ENCODE measurements at places on chromosomes 7 and 10.

DNA sequence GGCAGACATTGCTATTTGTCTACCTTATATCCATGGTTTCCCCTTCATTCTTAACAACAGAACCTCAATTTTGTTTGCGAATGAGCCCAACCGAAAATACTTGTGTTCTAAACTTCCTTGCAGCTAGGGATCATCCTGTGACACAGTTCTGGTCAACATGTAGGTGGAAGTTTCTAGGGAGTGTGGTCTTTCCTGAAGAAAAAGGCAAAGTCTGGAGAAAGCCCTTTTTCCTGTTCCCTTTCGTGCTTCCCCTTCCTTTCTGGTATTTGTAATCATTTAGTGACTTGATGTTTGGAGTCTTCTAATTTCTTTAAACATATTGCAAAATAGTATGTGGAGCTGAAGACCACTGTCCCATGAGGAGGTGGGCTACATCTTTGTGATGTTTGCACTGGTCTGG, 2.9 kb upstream of the IFRD1 start:
- no peak for DNase-seq

DNA sequence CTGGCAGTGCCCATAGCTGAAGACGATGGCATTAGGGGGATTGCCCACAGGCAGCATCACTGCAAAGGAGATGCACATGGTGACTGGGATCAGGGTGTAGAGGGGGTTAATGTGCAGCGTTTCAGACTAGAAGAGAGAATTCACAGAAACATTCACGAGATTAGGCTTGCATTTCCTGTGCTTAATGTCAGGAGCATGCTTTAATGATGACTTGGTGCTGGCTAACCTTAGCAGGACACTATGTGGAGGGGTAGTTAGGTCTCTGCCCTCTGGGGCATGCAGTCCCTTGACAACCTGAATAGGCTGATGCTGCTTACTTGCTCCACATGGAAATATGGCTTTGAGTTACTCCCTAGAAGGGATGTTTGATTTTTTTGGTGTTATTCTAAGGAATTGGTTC, 21.8 kb downstream of the STMP1 start:
- DNase-seq, result no peak

GRCh38 chr10:103803941-103804340, 51.4 kb downstream of the SH3PXD2A start:
- DNase-seq, result no peak

DNA sequence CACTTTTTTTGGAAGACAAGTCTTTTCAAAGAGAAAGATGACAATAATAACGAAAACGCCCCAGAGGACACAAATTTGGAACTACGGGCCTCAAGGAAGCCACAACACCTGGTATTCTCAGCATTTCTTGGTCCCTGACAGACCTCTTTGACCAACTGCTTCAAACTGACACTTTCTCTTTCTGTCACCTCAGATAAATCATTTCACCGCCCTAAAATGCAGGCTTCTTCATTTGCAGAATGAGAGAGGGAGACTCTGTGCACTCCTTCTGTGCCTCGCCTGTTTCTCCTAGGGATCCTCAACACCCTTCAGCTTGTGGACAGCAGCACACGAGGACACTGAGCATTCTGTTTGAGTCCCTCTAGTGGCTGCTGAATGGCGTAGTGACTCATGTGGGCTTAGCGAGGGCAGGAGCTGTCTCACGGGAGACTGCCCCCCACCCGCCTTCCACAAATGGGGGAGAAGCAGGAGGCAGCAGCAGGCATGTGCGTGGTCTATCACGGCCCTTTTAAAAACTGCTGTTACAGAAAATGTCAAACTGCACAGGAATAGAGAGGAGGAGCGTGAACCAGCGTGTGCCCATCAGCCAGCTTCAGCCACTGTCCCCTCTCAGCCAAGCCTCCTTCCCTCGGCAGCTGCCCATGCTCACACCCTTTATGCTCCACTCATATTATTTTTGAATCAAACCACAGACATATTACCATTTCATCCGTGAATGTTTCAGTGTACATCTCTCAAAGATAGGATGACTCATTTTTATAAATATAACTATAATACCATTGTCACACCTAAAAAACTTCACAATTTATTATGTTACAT, 41.4 kb downstream of the GSDME start:
- DNase-seq, result peak; percentile 10

DNA sequence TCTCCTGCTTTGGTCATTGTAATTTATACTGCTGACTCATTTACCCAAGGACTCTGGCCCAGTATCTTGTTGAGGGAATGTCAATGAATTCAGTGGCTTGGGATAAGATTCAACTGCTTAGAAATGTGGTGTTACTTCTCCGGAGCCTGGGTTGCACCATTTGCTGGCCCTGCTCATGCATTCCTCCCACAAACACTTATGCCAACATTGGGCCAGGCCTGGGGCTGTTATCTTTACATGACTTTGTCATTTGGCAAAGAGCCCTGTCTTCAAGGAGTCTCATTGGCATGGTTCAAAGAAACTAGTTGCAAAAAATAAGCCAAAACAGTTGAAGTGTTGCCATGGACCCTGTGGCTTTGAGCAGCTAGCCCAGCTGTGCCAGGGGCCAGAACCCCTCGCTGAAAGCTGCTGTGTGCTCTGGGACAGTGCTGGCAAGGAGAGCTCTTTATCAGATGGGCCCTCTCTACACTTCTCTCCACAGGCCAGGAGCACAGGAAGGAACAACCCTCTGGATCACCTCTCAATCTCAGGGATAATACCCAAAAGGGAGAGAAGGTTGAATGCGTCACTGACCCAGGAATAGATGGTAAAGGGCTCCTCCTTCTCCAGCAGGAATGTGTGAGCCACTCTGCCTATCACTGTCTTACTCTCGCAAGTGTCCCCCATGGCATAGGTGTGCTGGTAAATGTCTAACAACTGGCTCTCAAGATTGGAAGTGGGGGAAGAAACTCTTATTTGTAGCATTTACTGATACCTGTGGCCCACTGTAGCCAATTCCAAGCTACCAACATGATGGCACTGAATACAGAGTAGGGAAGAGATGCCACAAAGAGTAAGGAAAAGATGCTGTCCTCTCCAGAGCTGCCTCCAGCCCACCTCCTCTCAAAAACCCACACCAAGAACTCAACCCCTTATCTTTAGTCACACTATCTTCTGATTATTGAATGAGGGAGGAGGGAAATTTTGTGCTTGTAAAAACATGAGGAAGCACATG, 23.5 kb upstream of the PDE1C start:
- DNase-seq, result no peak

- DNase-seq, result no peak
These were observed 55.2 kb downstream of the PWWP2B start for GRCh38 chr10:132452216-132452650.

DNA sequence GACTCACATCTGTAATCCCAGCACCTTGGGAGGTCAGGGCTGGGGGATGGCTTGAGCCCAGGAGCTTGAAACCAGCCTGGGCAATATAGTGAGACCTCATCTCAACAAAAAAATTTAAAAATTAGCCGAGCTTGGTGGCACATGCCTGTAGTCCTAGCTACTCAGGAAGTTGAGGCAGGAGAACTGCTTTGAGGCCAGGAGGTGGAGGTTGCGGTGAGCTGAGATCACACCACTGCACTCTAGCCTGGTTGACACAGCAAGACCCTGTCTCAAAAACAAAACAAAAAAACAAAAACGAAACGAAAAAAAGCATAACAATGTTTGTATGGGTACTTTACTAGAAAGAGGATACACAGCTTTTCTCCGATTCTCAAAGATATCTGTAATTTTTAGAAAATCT, 31.8 kb downstream of the WNT16 start:
- DNase-seq, result no peak

DNA sequence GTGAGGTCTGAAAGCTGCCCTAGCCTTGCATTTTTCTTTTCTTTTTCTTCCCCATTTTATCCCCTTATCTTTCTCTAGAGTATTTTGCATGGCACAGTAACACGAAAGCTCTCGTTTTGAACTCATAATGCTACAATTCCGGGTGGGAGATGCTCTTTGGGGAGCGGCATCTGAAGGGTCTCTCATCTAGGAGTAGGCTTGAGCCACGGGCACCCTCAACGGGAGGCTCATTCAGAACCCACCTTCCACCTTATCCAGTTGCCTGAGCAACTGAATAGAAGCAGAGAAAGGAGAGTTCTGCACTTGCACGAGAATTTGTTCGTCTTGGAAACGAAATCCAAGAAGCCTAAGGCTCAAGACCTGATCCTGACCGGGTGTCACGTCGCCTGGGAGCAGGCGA, 603.5 kb upstream of the FOXK1 start:
- DNase-seq, result no peak

DNA sequence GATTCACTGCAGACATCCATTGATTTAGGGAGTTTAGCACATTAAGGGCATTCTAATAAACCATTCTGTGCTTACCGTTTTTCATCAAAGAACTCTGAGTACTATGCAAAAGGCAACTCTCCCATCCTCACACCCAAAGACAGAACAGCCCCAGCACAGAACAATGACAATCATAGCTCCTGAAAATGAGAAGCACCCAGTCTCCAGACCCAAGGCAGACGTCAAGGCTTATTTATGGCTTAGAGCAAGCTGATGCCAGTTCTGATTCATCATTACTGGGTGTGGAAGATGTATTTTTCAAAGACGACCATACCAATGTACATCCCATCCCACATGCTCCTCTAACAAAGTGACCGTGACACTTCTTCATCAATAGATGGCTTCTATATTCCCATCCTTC, 67.6 kb downstream of the OSBPL3 start:
- no peak for DNase-seq

DNA sequence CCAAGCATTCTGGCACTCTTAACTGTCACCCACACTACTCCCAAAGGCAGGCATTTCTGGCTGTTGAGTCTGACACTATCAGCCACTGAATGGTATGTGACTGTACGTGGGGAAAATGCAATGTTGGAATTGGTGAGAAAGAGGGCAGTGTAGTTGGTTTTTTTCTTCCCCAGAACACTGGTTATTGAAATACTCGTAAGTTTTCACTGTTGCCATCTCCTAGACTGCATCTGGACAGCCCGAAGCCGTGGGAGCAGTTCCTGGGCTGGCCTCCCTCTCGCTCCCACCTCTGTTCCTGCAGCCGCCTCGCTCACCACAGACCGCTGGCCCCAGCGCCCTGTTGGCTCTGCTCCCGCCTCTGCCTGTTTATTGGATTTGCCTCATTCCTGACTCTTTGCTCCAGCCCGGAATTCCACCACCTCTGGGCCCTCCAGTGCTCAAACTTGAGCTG, 5.7 kb downstream of the PLCE1 start:
- no peak for DNase-seq

DNA sequence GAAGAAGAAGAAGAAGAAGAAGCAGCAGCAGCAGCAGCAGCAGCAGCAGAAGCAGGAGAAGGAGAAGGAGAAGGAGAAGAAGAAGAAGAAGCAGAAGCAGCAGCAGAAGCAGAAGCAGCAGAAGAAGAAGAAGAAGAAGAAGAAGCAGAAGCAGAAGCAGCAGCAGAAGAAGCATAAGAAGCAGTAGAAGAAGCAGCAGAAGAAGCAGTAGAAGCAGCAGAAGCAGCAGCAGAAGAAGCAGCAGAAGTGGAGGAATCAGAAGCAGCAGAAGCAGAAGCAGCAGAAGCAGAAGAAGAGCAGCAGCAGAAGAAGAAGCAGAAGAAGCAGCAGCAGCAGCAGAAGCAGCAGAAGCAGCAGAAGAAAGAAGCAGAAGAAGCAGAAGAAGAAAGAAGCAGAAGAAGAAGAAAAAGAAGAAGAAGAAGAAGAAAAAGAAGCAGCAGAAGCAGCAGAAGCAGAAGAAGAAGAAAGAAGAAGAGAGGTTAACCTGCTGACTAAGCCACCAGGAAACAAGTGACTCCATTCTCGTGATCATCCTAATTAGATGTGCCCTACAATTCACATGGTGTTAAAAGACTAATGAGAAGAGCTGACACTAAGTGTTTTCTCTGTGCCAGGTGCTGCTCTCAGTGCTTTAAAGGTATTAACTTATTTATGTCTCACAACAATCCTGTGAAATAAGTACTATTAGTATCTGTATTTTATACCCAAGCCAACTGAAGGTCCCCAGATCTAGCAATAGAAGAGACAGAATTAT, 11.6 kb downstream of the CDNF start:
- DNase-seq, result peak; percentile 23

DNA sequence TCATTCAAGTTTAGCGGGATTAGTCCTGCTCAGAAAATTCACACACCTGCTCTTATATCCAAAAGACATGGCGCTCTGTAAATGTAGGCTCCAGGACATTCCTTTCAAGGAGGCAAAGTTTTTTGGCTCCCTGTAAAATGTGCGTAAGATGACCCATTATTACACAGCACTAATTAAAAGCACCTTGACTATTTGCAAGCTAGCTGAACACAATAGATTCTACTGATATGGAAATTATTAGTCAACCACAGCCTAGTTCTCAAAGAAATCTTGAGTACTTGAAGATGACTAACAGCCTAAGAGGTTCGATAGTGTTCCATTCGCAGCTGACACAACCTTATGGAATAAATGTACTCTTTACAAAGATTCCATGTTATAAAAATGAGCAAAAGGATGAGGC, 175.2 kb downstream of the BMPER start:
- DNase-seq, result no peak

DNA sequence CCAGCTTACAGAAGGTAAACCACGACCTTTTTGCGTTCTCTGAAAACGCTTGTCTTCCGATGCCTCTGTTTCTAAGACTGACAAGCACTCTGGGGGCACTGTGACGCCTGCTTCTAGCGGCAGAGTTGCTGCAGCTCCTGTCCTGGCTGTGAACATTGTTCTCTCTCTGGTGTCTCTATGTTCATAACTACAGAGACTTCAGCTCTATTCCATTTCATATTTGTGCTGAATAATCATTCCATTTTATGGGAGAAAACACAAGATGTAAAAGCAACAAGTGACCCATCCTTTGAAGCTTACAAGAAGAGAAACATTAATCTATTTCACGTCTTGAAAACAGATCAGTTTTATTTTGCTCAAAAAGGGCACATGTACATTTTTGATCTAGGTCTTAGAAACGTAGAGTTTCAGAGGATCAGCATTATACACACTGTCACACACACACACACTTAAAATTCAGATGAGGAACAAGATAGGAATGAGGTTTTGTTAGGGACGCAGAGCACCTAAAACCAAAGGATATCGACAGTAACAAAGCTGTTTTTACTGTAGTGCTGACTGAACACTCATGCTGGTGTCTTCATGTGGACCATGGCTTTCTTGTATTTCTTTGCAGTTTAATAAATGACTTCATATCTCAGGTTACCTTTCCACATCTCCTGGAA, 3.0 kb downstream of the IKZF1 start:
- DNase-seq, result peak; percentile 71

DNA sequence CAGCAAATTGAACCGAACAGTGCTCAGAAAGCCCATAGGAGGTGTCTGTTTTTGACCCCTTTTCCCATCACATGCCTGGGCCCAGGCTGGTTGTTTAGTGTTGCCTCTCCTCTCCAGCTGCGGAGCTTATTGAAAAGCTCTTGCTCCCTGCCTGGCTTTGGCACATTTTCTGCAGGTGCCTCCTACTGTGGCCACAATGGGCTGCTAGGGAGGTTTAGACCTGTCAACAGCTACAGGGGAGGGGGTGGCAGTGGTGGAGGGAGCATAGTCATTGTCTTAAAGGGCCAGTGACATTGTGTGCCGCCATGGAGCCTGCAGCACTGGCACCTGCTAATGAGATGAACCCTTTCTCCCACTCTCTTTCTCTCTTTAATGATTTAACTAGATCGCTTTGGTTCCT, 13.2 kb upstream of the ENO4 start:
- no peak for DNase-seq

- peak; percentile 35 for DNase-seq
These were observed 1.9 kb upstream of the ARL4A start for GRCh38 chr7:12685550-12685949.

- no peak for DNase-seq
These were observed 12.9 kb downstream of the GRM8 start for GRCh38 chr7:127239814-127240213.

GRCh38 chr10:13528123-13528874, 515 bp downstream of the BEND7 start:
- DNase-seq, result no peak

GRCh38 chr7:19369806-19370205, 224.6 kb upstream of the FERD3L start:
- DNase-seq, result no peak

- DNase-seq, result no peak
These were observed 43.4 kb downstream of the SHTN1 start for GRCh38 chr10:116961406-116962251.

Data from HL-60 (cell line).